ENCODE measurements at places on chromosomes 1 and 21.

DNA sequence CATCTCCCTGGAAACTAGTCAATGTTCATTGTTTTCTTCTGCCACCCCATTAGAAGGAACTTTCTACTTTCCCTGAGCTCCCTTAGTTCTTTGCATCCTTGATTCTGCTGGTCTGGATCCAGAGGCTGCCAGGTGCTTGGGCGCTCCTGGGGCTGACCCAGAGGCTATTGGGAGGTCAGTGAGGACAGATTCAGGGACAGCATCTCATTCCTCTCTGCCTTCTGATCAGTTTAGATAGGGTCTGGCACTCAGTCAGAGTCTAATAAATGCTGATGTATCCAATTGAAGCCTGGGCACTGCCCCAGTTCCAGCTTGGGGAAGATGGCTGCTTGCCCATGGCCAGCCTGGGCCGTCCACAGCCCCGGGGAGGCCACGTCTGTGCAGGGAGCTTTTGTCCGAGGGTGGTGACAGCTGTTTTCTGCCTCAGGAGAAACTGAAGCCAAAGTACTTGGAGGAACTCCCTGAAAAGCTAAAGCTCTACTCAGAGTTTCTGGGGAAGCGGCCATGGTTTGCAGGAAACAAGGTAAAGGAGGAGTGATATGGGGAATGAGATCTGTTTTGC, 2.3 kb downstream of the GSTM1 start:
- no peak for DNase-seq

DNA sequence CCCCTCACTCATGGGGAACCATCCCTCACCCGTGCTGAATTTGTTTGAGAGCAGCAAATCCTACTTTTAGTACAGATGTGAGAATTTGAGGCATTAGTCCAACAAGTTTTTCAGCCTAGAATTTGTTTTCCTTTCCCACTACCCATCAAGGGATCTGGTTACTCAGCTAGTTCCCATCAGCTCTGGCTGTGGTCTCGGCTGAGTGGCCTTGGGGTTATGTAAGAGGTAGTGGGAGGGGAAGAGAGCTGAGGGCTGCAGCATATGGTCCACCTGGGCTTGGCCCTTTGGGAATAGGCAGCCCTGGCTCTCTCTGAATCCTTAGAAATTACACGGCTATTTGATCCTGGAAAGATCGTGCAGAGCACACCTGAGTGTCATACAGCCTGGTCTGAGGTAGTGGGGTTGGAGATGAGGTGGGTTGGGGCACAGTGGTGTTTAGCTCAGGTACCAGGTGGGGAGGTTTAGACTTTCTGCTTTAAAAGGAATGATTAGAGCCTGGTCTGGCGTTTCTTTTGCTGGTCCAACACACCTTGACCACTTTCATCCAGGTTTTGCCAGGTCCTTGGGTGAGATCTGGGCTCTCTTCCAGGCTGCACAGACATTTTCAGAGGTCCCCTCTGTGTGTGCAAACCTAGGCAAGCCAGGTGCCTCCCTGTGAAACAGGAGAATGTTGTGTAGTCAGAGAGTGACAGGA, 4.2 kb downstream of the GSTM4 start:
- no peak for DNase-seq

DNA sequence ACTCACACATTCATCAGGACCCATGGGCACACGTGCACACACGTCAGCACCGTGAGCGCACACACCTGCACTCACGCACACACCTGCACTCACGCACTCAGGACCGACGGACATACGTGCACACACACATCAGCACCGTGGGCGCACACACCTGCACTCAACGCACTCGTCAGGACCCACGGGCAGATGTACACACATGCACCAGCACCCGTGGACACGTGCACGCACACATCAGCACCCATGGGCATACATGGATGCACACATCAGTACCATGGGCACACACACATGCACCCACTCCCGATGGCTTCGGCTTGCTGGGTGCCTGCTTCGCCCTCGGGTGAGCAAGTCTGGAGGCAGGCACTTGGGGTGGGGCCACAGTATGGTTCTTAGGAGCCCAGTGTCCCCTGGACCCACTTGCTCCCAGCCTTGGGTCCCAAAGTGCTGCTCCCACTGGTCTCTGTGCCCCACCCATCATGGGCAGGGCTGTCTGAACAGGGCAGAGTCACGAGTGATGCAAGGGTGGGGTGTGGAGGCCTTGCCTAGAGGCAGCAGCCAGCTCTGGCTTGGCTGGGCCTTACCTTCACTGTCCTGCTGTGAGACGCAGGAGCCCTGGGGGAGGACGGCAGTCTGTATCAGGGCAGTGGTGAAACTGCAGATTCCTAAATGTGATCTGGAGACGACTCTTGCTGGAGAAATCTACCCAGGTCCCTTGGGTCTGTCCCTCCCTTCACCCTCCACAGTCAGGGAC, 49.8 kb downstream of the SKI start:
- no peak for DNase-seq

- DNase-seq: no peak
Observed at GRCh38 chr1:27719286-27720251, 6.2 kb upstream of the FAM76A start.

GRCh38 chr1:167165948-167166689, 54.6 kb upstream of the POU2F1 start:
- no peak for DNase-seq

Measured in GM13976 (cell line).